ENCODE measurements at places on chromosomes 6 and 20.

GRCh38 chr6:22569281-22570184, at the start of gene HDGFL1:
Gene HDGFL1 (plus strand): TSS chr6:22569566. CDS start chr6:22569576, 10 bp downstream.
- DNase-seq, result no peak

DNA sequence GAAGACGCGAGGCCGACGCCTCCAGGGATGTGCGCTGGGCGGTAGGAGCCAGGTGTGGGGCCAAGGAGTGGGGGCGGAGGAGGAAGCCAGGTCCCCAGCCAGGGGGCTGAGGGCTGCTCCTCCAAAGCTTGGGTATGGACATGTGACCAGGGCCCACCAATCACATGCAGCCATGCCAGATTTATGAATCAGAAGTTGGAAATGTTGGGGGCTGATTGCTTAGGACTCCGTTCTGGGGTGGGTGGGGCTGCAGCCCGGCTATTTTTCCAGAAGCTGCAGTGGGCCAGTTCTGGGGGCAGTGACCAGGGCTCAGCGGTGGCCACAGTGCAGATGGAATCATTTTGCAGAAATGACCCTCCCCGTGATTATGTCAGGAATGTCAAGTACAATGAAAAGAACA, 96.0 kb downstream of the CEBPB start:
- DNase-seq, result peak; percentile 73

GRCh38 chr6:118781897-118782296, 112.1 kb upstream of the ASF1A start:
- DNase-seq, result no peak

GRCh38 chr20:48710341-48711043, 117.3 kb downstream of the PREX1 start:
- no peak for DNase-seq

Data from left cardiac atrium (tissue), 4 donors.